HL-60 (cell line): ENCODE measurements at places on chromosomes 3 and 15.
A peak's percentile ranks its signal among the peaks of the same experiment; 100 is the strongest.

- DNase-seq = no peak
These were observed 97.6 kb upstream of the UMPS start for GRCh38 chr3:124632566-124633140.

DNA sequence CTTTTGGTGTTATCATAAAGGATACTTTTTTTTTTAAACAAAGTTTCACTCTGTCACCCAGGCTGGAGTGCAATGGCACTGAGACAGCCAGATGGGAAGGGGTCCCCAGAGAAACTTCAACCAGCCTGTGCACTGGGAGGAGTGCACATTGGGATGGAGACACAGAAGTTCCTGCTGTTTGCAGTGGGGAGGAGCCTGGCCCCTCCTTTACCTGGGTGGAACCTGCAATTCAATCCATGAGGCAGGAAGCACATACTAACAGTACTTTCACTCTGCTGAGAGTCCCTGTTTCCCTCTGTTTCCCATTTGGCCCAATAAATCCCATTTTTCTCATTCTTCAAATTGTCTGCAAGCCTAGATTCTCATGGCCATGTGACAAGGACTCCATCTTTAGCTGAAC, 42.3 kb upstream of the LHFPL4 start:
- DNase-seq = no peak

DNA sequence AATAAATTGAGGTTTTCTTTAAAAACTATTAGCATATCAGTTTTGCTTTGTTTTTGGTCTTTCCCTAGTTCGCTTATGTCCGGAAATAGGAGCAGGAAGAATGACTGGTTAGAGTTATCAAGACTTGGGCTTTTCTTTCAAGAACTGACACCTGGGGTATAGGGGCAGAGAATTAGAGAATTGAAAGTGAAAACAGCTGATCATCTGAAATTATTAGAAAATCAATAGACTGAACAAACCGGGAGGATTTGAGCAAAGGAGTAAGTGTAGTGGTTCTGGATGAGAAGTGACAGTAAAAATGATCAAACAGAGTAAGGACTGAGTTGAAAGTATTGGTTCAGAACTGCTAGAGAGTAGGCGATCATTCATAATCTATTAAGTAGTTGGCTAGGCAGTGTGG, 6.0 kb downstream of the MINDY2 start:
- no peak for DNase-seq

DNA sequence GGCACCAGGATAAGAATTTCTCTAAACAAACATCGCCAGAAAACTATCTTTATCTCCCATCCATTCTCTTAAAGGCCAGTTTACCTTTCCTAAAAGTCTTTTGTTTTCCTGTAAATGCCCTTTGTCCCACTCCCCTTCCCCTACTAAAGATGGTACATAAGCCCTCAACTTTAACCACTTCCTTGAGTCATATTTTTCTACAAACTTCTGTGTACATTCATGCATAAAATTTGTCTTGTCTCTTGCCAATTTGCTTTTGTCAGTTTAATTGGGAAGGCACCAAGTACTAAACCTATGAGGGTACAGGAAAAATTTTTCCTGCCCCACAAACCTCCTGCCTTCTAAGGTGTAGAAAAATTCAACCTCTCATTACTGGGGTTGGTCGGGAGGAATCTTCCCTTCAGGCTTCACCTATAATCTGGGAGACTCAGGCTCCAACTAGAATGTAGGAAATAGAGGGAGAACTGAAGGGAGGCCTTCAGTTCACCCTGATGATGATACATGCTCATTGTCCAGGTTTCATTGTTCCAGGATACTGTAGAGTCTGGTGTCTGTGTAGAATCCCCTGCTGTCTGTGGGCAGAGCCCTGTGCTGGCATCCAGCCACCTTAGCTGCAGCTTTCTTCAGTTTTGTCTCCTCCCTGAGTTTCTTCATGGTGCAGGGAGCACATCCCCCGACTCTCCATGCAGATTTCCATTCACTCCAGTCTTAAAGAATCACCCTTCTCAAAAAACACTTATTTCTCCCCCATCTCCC, 53.2 kb downstream of the CD200R1L start:
- no peak for DNase-seq

DNA sequence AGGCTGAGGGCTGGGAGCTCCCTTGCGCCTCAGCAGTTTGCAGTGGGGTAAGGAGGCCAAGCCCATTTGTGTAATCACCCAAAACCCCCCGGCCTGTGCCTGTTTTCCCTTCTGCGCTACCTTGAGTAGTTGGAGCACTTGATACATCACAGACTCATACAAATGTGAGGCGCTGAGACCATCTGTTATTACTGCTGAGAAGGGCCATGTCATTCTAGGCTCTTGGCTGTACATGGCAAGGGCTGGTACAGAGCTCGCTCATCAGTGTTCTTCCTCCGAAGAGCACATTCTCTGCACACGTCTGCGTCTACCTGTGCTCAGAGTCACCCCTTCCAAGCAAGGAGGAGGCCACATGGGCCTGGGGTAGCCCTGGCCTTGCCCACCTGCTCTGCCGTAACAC, 9.3 kb downstream of the PLA2G4B start:
- no peak for DNase-seq

DNA sequence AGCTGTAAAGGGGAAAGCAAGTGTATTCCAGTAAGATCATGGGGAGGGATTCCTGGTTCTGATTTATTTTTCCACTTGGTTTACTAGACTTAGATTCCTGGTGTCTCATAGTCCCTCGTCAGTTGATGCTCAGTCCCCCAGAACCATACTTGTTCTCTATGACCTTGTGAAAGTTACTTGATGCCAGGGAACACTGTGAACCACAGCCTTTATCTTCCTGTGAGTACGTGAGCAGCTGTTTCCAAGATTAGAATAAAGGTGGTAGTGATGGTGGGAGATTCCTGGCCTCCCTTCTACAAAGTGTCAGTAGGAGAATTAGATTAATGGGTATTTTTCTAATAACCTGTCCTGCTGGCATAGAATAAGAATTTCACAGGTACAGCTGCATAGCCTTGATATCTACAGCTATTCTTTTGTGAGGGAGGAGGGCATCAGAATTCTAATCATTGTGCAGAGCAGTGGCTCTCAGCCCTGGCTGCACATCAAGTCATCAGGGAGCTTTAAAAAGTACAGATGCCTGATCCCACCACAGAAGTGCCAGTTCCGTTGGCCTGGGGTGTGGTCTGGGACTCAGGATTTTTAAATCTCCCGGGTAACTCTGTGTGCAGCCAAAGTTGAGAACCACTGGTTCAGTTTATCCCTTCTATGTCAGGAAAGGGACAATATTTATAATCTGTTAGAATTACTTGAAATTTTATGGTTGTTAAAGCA, 20.0 kb downstream of the GPD1L start:
- DNase-seq = no peak

DNA sequence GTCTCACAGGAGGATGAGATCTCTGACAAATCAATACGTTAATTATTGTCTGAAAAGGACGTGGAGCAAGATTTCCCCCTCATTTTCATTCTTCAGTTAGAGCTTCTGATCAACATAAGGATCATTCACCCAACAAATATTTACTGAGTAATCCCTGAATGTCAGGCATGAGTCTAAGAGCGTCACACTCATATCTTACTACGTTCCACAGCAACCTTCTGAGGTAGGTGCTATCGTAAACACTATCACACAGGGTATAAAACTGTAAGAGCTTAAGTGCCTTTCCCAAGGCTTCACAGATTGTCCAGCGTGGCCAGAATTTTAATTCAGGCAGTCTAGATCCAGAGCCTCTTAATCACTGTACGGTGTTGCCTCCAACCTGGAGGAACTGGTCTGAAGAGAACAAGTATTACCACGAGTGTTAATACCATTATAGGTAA, 10.6 kb upstream of the TM4SF1 start:
- no peak for DNase-seq

GRCh38 chr3:113167825-113168801, 43.2 kb upstream of the BOC start:
- DNase-seq = no peak

DNA sequence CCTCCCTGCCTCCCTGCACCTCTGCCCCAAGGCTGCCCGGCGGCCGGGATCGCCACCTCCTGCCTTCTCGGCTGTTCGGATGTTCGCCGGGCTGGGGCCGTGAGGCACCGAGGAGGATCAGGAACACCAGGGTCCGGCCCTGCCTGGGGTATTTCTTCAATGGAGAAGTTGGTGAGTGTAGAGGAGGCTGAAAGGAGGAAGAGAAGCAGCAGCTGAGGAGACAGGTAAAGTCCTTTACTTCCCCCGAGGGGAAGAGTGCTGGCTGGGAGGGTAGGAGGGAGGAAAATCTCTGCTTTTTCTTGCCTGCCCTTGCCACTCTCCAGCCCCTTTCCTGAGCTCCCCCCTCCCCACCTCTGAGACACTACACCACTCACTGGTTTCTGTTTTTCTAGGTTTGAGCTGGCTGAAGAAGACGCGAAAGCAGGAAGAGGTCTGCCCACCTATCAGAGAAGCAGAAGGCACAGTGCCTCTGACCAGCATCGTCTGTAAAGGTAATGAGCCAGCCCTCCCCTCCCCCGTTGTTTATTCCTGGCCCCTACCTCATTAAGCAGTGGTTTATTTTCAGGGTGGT, 519 bp downstream of the ASB7 start:
- no peak for DNase-seq

DNA sequence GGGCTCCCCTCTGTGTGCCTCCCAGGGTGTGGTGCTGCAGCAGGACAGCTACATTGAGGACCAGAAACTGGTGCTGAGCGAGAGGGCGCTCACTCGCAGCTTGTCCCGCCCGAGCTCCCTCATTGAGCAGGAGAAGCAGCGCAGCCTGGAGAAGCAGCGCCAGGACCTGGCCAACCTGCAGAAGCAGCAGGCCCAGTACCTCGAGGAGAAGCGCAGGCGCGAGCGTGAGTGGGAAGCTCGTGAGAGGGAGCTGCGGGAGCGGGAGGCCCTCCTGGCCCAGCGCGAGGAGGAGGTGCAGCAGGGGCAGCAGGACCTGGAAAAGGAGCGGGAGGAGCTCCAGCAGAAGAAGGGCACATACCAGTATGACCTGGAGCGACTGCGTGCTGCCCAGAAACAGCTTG, 53.7 kb downstream of the KLHL25 start:
- no peak for DNase-seq

DNA sequence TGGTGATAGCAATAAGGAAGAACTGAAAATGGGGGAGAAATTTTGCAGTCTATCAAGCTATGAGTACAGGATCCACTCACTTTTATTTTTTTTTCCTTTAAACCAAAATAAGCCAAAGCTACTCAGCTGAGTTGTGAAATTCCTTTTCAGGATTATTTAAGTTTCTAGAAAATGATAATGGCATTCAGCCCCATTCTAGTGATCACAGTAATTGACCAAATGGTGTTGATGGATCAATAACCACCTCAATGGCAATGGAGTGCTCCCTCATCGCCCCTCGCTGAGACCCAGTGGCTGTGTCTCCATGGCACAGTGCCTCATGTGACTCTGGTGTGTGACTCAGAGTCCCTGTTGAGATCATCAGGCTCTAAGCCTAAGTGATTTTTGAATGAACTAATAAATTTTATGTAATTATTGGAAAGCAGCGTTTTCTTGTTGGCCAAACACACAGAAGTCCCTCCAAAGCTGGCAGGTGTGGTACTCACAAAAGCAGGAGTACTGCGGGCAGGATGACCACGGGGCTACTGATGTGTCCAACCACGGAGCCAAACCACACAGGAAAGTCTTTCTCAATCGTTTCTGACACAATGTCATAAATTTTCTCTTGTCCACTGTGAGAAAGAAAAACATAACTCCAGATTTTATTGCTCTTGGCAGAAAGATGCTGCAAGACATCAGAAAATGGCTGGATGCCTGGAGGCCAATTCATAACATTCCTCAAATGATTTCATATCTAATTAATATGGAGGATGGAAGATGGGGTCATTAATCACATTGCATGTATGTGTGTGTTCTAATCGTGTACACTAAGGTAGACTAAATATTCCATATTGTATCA, 14.4 kb upstream of the STARD5 start:
- DNase-seq = no peak

DNA sequence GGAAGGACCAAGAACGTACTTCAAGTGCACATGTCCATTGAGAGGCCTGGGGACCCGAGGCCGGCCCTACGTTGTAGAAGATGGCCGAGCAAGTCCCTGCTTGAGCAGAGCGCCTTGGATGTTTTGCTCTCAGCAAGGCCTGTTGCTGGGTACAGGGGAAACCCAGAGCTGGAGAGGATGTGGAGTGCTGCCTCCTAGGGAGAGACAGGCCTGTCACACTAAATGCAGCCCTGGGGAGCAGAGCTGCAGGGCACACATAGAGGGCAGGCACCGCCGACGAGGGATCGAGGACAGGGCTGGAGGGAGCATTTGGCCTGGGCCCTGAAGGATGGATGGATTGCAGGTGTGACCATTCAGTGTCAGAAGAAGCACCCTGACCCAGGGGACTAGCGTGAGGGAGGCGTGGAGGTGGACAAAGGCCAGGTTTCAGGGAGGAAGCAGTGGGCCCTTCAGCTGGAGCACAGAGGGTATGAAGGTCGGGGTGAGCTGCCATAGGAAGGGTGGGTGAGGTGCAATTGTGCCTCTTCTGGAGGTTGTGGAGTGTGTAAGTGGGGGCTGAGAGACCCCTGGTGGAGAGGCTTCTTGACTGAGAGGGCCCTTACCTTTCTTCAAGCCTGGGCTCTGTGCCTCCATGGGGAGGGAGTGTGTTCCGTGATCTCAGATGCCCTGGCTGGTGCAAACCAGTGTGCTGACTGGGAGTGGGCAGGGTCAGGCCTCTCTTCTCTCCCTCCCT, 142.4 kb downstream of the CHDH start:
- DNase-seq = no peak

GRCh38 chr3:171809861-171810628, at the start of gene PLD1:
TSS of gene PLD1 (minus strand) at chr3:171810483. CDS start at chr3:171738051, 72,432 bp downstream.
- DNase-seq = peak; percentile 87

DNA sequence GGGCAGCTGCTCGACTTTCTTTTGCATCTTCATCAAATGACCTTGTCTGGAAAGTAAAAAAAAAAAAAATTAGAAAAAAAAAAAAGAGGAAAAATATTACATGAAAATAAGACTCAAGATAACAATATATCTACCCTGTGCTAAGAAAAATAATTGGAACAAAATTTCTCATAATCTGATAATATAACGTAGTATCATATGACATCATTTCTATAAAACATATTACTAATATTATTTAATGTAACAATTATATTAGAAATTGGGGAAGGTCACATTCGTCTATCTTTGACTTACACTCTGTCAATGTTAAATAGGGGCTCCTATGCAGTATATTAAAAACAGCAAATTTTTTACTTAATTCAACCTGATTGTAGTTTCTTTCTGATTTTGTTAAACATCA, 44.1 kb downstream of the INO80 start:
- DNase-seq = no peak

DNA sequence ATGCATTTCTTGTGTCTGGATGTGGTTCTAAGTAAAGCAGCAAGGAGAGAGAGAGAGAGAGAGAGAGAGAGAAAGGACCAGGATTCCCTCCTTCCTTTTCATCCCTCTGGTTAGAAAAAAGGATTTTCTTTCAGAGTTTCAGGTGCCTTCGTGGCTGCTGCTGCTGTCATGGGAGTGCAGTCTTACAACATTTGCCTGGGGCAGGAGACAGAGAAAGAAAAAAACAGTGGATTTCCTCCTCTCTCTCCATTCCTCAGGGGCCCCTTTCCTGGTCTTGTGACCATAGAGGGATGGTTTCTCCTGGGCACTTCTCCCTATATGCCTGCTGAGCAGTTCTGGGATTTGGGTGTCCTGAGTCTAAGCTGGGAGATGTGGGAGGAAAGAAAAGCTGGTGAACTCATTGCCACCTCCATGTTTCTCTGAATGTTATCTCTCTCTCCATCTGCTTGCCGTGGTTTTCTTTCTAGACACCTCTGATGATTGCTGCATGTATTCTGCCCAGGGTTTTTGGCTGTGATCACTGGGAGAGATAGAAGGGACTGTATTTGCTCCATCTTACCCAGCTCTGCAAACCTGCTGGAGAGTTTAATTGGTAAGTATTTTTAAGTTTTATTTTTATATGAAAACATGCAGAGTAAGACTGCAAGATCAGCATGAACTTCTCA, 142.4 kb upstream of the RGMA start:
- no peak for DNase-seq

GRCh38 chr15:81074773-81075172, 59.3 kb upstream of the CFAP161 start:
- no peak for DNase-seq
